Endothelial cell of umbilical vein (primary cell): ENCODE measurements at places on chromosomes 11 and 22. TPM values are rescaled to one million over a fixed set of nuclear protein-coding genes. Genes with fewer than 3 reads are reported as not detected.

GRCh38 chr11:87347441-87347840 lies 309.7 kb downstream of the TMEM135 start:
- H3K4me3 ChIP-seq, result no peak overlapping the region
- H3K27ac ChIP-seq, result no peak overlapping the region
- no peak for DNase-seq
- no peaks in the 10 kb centered on the region for H3K36me3 ChIP-seq

DNA sequence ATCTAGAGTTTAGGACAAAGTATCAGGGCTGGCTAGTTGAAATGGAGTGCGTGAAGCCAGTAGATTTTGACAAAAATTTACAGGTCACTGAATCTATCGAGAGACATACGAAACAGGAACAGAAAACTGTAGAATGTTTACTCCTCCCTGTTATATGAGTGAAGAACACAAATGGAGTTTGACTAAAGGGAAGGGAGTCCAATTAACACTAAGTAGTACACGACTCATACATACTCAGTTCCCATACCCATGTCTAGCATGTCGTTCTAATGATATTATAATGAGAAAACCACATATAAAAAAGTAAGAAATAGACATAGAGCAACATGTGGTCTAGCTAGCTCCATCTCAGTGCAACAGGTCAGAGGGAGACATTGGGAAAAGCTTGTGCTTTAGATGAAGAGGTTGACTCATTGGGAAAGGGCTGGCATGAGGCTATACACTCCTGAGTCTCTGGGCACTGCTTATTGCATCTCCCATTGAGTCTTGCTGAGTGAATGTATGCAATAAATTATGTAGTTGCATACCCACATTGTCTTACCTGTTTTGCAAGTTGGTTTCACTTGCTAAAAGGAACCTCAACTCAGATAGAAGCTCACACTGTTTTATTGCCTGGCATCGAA lies 43.5 kb downstream of the CD44 start:
- H3K36me3 ChIP-seq, result peaks cover 2% of the 10 kb centered on the region
- no peak overlapping the region for H3K27ac ChIP-seq
- DNase-seq, result no peak
- H3K4me3 ChIP-seq, result no peak overlapping the region
- H3K4me1 ChIP-seq, result no peaks in the 10 kb centered on the region
- no peaks in the 10 kb centered on the region for H3K27me3 ChIP-seq

GRCh38 chr11:121523581-121524232 lies 70.9 kb upstream of the SORL1-AS1 start:
- no peaks in the 10 kb centered on the region for H3K4me1 ChIP-seq
- no peak for DNase-seq
- no peaks in the 10 kb centered on the region for H3K36me3 ChIP-seq
- H3K4me3 ChIP-seq, result no peak overlapping the region
- H3K27ac ChIP-seq, result no peak overlapping the region

DNA sequence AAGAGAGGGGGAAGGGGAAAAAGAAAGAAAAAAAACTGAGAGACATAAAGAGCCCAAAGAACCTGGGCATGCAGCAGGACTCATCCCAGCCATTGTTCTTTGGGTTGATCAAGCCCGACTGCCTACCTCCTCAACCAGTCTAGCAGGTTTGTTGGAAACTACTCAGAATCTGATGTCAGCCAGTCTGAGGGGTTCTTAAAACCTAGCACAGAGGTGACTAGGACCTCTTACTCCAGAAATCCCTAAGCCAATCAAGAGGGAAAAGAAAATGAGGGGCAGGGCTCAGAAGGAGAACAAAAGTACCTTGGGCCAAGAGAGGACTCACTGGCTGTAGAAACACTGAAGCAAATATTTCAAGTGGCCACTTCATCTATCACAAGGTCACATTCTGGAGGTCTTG lies 228.0 kb downstream of the AASDHPPT start:
- H3K36me3 ChIP-seq, result no peaks in the 10 kb centered on the region
- no peaks in the 10 kb centered on the region for H3K27me3 ChIP-seq
- no peak overlapping the region for H3K4me3 ChIP-seq
- no peak overlapping the region for H3K27ac ChIP-seq
- H3K4me1 ChIP-seq, result no peaks in the 10 kb centered on the region

DNA sequence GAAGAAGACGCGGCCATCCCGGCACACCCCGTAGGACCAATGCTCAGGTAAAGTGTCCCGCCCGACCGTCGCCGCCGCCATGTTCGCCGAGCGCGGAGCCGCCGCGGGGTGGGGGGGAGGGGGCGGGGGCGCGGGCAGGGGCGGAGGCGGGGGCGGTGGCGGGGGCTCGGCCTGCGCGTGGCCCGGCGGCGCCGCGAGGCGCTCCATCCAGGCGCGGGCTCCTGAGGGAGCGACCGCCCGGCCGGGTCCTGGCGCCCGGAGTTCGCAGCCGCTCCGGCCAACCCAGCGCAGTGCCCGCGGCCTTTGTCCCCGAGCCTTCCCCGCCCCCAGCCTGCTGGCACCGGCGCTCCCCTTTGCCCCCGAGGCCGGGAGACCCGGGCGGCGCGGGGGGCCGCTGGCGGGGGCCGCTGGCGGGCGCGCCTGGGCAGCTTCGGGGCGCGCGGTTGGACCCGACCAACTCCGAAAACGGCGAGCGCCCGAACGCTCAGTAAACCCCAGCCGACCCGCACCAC lies at the start of gene PLEKHA7:
TSS of gene PLEKHA7 (minus strand) at position 94 of the 512 bp plus-strand sequence. CDS start at position 81, 13 bp downstream.
- H3K27ac ChIP-seq, result no peak within 1 kb of the TSS
- H3K27me3 ChIP-seq, result no peaks in the 10 kb centered on the region
- no peak for DNase-seq
- peaks cover 8% of the 10 kb centered on the region for H3K4me1 ChIP-seq
- H3K36me3 ChIP-seq, result no peaks in the 10 kb centered on the region
- peak within 1 kb of the TSS; percentile 57 for H3K4me3 ChIP-seq

GRCh38 chr22:29306175-29306834 lies at the start of gene GAS2L1:
GAS2L1 (plus strand) TSS chr22:29306650; CDS start chr22:29308106, 1,456 bp downstream.
- H3K27me3 ChIP-seq, result no peaks in the 10 kb centered on the region
- DNase-seq, result peak; percentile 85
- H3K36me3 ChIP-seq, result no peaks in the 10 kb centered on the region
- peaks cover 36% of the 10 kb centered on the region for H3K4me1 ChIP-seq
- H3K4me3 ChIP-seq, result peak within 1 kb of the TSS; percentile 84

- H3K27me3 ChIP-seq, result no peaks in the 10 kb centered on the region
- no peak overlapping the region for H3K27ac ChIP-seq
- no peak overlapping the region for H3K4me3 ChIP-seq
- no peak for DNase-seq
- H3K36me3 ChIP-seq, result no peaks in the 10 kb centered on the region
Observed at GRCh38 chr22:43720716-43721115, 91.4 kb downstream of the EFCAB6 start.

DNA sequence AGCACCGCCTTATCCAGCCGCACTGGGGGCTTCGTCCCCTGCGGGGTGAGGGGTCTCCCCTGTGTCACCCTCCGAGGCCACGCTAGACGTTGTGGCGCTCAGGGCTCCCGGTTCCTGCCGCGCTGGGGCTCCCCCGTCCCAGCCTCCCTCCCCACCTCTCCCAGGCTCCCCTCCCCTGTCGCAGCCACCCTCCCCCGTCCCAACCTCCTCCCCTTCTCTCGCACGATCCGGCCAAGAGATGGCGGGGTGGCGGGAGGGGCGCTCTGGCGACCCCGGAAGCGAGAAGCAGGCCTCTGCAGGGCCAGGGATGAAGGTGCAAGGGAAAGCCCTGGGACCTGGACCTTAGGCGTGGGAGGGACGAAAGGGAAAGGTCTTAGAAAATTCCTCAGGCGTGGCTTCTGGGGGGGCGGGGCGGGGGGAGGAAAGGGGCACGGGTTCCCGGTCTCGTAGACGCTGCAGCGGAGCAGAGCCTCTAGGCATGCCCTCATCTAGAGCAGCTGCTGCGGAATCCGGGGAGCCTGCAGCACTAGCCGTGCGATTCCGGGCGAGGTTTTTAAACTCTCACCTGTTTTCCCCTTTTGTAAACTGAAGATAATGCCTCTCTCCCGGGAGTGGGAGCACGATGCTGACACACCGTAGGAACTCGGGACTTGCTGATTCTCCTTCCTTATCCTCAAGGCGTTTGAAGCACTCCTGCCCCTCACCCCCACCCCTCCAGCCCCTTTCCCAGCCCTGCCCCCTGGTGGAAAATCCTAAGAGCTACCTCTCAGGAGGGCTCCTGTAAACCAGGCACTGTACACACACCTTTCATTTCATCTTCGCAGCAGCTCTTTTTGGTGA lies 14.4 kb downstream of the KCNJ5 start:
- H3K27ac ChIP-seq, result no peak overlapping the region
- peaks cover 22% of the 10 kb centered on the region for H3K27me3 ChIP-seq
- H3K4me3 ChIP-seq, result no peak overlapping the region
- no peak for DNase-seq

DNA sequence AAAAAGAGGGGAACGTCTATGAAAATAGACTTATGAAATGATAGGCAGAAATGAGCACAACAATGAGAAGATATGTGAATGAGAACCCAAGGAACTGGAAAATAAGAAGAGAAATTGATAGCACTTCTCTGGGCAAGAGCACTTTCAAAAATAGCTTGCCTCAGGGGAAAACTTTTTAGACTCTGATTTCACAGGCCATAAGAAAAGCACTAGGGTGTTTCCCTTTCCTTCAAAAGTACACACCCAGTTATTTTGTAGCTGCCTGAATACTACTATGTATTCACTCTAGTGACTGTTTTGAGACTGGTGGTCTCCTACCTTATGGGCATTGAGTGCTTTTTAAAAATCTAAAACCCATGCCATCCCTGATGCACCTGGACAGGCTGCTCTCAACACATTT lies 172.3 kb upstream of the SOX6 start:
- H3K4me3 ChIP-seq, result no peak overlapping the region
- H3K4me1 ChIP-seq, result no peaks in the 10 kb centered on the region
- no peak for DNase-seq

DNA sequence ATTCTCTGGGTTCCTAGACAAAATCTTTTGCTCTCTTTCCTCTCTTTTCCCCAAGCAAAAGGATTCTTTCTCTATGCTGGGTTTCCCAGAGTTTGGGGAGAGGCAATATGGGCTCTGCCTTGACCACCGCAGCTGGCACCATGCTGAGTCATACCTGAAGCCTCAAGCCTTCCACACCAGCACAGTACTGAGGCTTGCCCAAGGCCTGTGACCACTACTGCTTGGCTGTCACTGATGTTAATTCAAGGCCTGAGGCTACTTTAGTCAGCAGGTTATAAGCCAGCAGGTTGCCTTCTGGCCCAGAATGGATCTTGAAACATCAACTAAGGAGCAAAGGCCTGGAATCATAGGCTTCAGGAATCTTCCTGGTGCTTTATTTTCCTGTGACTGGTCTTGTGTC lies 185.3 kb downstream of the DYNC2H1 start:
- H3K4me3 ChIP-seq, result no peak overlapping the region
- no peaks in the 10 kb centered on the region for H3K36me3 ChIP-seq
- no peaks in the 10 kb centered on the region for H3K27me3 ChIP-seq
- no peak overlapping the region for H3K27ac ChIP-seq
- no peak for DNase-seq
- no peaks in the 10 kb centered on the region for H3K4me1 ChIP-seq

DNA sequence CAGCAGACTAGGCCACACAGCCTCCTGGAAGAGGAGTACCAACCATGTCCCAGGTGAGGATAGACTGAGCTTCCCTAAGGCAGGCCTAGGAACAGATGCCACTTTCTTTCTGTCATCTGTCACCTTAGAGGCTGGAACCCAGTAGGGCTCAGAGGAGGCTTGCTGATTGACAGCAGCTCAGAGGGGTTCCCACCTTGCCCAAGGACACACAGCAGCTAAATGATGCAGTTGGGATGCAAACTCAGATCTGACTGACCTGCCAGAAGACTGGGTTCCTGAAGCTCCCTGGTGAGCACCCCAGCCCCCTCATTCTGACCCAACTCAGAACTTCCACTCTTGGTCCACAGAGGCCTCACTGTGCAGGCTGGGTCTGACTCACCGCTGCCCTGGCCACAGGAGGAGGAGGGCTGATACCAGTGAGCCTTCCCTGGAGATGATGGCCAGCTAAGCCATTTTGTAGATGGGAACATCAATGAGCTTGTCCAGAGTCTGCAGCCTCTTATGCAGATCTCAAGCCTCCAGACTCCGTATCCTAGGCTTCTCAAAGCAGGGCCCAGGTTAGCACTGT lies 14.0 kb downstream of the CAPN5 start:
- no peak for DNase-seq
- H3K4me1 ChIP-seq, result peaks cover 14% of the 10 kb centered on the region
- no peak overlapping the region for H3K4me3 ChIP-seq
- no peaks in the 10 kb centered on the region for H3K36me3 ChIP-seq
- no peaks in the 10 kb centered on the region for H3K27me3 ChIP-seq
- H3K27ac ChIP-seq, result no peak overlapping the region

GRCh38 chr11:65654375-65655349 lies 8.1 kb downstream of the RELA start:
- H3K4me1 ChIP-seq, result peaks cover 23% of the 10 kb centered on the region
- no peak overlapping the region for H3K4me3 ChIP-seq
- no peak for DNase-seq
- no peak overlapping the region for H3K27ac ChIP-seq

- H3K36me3 ChIP-seq, result no peaks in the 10 kb centered on the region
- no peaks in the 10 kb centered on the region for H3K4me1 ChIP-seq
- H3K4me3 ChIP-seq, result no peak overlapping the region
- H3K27me3 ChIP-seq, result peaks cover 2% of the 10 kb centered on the region
- no peak for DNase-seq
- no peak overlapping the region for H3K27ac ChIP-seq
Observed at GRCh38 chr22:22893077-22893805, 5.6 kb downstream of the IGLL5 start.

DNA sequence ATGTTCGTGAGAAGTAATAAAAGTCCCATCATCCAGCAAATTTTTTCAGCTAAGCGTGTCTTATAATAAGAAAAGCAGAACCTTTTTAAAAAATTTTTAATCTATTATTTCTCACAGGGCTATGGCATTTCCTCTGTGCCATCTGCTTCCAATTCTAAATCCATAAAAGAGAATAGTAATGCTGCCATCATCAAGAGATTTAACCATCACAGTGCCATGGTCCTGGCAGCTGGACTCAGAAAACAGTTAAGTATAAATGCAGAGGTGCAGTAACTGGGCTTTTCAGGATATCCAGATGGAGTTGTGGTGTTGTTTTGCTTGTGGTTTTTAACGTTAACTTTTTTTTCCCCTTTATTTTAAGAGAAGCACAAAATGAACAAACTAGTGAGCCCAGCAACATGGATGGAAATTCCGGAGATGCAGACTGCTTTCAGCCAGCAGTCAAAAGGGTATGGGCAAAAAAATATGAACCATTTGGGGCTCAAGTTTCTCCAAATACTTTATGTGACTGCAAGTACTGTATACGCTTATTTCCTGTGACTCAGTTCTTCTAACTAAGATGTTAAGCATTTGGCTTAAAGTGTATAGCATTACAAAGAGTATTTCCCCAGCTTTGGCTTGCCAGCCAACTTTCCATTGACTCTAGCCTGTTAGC lies 25.2 kb downstream of the GTF2H1 start:
- no peak overlapping the region for H3K27ac ChIP-seq
- peaks cover 10% of the 10 kb centered on the region for H3K36me3 ChIP-seq
- H3K27me3 ChIP-seq, result no peaks in the 10 kb centered on the region
- no peak overlapping the region for H3K4me3 ChIP-seq
- DNase-seq, result peak; percentile 23

The GTPBP1 gene
- polyA plus RNA-seq, result 27.1 and 29.8 TPM in 2 replicates

The CAPN1 gene
- 218 and 293 TPM in 2 replicates for polyA plus RNA-seq

The OR6T1 gene
- not detected in 2 replicates for polyA plus RNA-seq

The DAGLA gene
- polyA plus RNA-seq, result 2.5 and 2.9 TPM in 2 replicates

The ZNF214 gene
- polyA plus RNA-seq, result 0.45 and 0.94 TPM in 2 replicates

The CCDC157 gene
- 3.1 and 3.7 TPM in 2 replicates for polyA plus RNA-seq

The SMIM35 gene
- not detected in 2 replicates for polyA plus RNA-seq

The EMID1 gene
- 0.56 and 0.75 TPM in 2 replicates for polyA plus RNA-seq
